ENCODE measurements at places on chromosomes 6 and 20.

- DNase-seq = no peak
Measured at GRCh38 chr6:167409079-167409478, 84.2 kb downstream of the TTLL2 start.

DNA sequence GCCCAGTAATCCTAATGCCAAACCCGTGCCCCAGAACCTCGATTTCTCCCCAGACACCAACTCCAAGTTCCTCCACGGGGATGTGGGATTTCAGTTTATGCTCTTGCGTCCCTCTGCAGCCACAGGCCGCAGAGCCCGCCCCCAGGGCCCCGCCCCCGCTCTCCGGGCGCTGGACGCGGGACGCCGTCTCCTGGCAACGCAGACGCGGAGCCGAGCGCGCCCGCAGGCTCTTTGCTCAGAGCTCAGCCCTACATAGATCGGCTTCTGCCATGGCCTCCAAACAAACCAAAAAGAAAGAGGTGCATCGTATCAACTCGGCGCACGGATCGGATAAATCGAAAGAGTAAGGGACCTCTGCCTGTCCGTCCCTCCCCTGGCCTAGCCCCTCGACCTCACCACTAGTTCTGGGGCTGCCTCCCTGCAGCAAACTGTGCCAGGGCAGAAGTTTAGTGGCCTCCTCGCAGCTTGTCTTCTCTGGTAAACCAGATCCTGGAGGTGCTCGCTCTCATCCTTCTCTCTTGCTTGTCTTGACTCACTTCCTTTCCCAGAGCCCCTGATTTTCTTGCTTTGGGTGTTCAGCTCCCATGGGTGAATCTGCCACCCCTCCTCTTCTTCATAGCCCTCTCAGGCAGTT, at the start of gene ADGB:
ADGB (plus strand) TSS at position 201 of the 634 bp plus-strand sequence; CDS start at position 270, 69 bp downstream.
- peak; percentile 22 for DNase-seq

DNA sequence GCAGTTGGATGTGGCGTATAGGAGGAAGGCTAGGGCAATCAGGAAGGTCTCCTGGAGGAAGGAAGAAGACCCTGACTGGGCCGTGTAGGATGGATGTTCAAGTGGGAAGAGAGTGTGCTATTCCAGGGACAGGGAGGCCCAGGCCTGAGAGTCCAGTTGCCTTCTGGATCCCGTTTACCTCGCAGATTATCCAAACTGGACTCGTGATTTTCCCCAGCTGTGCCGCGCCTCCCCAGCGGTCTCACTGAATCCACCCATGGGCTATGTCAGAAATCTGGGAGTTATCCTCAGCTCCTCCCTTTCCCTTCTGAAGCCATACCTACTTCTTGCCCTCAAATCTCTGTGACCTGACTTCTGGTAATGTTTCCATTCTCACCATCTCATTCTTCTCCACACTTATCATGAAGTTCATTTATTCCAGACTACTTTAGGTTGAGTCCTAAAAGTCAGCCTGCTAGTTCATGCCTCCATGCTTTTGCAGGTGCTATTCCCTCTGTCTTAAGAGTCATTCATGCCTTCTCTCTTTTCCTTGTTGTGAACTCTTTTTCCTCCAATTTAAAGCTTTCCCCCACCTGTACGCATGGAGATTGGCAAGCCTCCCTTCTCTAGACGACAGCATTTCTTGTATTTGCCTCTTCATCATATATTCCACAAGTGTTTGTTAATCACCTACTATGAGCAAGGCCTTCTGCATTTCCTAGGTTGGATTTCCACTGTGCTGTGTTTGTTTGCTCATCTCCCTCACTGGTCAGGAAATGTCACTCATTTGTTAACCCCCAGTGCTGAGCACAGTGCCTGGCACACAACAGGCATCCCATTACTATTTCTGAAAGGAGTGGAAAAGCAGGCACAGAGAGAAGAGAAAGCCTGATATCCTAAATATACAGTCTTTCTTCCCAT, 2.7 kb downstream of the SDCBP2 start:
- no peak for DNase-seq

- DNase-seq = no peak
Measured at GRCh38 chr20:35192118-35192872, 20.4 kb downstream of the PROCR start.

Measured in NCI-H1930 (cell line).